ENCODE measurements at places on chromosomes 2 and 18.

- DNase-seq = no peak
Measured at GRCh38 chr2:95276244-95276887, 2.1 kb downstream of the PROM2 start.

- DNase-seq = no peak
Measured at GRCh38 chr18:46468426-46469180, 188.4 kb downstream of the LOXHD1 start.

DNA sequence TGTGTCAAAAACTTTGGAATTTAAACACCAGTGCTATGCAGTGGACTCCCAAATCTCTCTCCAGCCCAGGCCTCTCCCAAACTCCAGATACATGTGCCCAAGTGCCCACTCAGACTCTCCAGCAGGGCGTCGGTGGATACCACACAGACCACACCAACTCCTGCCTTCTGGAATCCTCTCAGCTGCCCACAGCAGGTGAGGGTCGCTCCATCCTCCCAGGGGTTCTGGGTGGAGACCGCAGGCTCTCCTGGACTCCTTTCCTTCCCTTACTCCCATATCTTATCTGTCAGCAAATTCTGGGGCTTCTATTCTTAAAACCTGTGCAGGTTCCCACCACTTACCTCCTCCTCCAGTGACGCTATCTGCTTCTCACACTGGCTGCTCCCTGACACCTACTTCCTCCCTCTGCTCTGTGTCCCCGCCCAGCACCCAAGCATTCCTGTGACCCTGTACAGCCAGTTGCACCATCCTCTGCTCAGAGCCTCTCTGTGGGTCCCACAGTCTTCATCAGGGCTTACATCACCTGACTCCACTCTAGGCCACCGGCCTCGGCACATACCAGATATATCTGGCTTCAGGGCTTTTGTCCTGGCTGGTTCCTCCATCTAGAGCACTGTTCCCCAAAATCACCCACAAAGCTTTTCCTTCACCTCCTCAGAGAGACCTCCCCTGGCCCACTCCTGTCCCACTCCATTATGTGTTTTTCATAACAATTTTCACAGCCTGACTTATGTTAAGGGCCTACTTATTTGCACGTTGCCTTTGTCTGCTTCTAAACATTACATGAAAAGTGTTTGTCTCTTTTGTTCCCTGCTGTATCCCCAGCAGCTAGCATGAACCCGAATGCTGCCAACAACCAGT, 2.6 kb upstream of the IMP4 start:
- no peak for DNase-seq

DNA sequence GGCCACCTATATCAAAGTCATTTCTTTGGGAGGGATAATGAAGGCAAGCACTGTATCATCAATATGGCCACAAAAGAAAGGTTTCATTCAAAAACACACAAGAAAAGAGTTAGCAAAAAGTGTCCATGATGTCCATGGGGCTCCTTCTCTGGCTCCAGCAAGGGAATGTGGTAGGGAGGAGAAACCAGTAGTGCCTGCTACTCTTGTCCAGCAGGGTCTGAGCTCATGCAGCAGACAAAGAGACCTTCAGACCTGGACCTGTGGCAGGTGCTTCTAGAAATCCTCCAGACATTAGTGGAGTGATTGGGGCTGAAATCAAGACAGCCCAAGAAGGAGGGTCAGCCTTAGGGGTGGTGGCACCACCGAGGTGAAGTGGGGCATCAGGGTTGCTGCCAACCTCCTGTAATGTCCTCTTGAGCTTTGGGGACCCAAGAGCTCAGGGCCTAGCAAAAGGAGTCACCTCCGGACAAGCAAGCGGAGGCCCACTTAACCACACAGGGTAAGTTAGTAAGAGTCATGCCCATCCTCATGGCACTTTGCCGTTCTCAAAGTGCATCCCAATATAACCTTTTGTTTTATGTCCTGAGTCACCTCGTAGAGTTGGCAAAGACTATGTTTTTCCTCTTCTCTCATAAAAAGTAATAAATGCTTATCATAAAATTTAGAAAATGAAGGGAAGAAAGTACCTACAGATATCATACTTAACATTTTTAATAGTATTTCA, 112.6 kb upstream of the YPEL5 start:
- DNase-seq = no peak

DNA sequence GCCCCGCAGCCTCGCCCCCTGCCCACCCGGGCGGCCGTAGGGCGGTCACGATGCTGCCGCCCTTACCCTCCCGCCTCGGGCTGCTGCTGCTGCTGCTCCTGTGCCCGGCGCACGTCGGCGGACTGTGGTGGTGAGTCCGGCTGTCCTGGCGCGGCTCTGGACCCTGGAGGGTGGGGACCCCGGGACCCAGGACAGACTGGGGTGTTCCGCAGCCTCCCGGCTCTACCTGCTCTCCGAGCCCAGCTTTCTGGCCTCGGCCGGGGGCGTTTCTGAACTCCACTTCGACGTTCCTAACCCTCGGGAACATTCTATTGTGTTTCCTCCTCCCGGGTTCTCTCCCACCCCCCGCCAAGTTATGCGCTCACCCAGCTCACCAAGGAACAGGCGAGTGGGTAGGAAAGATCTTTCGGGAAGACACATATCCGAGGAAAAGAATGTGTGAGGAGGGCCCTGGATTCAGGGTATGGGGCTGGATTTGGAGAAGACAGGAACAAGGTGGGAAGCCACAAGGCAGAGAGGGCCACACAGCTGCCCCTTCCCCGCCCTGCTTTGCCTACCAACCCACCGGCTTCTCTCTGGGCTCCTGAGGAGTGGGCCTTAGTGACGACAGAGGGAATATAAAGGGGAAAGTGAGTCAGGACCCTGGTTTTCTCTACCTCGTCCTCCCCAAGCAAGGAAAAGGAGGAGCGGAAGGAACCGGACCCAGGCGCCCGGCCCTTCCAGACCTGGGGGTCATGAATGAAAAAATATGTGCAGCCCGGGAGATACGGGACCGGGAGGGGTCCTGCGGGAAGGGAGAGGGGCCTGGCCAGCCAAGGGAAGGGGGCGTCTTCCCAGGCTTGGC, 605 bp downstream of the WNT6 start:
- no peak for DNase-seq

DNA sequence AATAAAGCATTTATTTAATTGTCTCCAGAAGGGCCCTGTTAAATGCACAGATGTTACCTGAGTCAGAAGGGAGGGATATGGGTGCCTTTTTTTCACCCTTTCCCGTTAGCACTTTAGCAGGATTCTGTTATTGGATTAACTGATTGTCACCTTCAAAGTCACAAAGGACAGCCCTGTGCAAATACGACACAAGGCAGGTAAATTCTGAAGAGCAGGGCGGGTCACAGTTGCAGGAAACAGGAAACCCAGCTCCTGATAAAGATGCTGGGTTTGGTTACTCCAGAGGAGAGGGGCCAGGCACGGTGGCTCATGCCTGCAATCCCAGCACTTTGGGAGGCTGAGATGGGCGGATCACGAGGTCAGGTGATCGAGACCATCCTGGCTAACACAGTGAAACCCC, 11.4 kb upstream of the PKDCC start:
- no peak for DNase-seq

DNA sequence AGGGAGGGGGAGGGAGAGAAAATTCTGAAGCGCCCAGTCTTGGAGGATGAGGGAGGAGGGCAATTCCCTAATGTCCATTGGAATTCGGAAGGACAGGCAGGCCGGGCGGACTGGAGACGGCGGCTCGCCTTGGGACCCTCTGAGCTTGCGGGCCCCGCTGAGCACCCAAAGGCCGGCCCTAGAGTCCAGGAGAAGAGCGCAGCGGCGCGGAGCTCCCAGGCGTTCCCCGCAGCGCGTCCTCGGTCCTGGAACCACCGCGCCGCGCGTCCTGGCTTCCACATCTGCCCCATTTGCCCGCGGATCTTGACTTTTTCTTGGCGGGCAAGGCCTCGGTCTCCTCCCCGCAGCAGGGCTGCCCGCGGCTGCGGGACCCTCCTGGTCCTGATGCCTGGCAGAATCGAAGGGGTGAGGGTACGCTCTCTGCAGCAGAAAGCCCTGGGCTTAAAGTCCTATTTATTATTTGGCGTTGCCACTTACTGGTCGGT, 675 bp upstream of the MLPH start:
- DNase-seq = no peak

DNA sequence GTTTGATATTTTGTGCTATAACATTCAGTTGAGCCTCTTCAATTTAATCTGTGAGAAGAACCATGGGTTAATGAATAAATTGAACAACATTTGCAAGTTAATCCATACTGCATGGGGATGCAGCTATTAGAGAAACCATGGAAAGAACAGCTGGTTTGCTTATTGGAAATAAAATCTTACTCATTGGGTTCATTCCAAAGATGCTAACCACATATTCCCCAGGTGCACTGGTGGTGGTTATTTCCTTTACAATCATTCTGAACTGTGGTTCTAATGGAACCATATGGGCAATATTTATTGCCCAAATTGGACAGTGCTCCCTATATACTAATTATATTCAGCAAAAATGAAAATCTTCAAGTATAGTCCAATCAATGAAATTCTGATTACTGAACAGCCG, 1200.4 kb upstream of the CDH2 start:
- no peak for DNase-seq

DNA sequence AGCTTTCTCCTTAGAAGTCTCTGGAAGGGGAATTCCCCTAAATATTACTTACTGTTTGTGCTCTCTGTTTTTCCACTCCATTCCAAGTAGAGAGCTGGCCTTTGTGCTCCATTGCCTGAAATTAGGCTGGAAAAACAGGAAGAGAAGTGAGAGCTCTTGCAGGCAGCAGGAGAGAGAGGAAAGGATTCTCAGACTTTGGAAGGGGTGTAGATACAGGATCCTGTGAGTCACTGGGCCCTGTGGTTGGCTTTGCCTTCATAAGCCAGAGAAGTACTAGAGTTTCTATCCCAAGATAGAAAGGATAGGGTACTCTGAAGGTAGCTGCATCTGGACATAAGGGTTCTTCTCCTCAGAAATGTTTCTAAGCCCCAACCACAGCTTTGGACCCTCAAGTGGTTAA, 188.9 kb downstream of the CMPK2 start:
- DNase-seq = no peak

All from NCI-H187 (cell line).